Uterus (tissue), 4 donors: ENCODE measurements at places on chromosomes 7 and 10.

- no peak for DNase-seq
These were observed 311.3 kb downstream of the TCERG1L start for GRCh38 chr10:131000244-131000643.

DNA sequence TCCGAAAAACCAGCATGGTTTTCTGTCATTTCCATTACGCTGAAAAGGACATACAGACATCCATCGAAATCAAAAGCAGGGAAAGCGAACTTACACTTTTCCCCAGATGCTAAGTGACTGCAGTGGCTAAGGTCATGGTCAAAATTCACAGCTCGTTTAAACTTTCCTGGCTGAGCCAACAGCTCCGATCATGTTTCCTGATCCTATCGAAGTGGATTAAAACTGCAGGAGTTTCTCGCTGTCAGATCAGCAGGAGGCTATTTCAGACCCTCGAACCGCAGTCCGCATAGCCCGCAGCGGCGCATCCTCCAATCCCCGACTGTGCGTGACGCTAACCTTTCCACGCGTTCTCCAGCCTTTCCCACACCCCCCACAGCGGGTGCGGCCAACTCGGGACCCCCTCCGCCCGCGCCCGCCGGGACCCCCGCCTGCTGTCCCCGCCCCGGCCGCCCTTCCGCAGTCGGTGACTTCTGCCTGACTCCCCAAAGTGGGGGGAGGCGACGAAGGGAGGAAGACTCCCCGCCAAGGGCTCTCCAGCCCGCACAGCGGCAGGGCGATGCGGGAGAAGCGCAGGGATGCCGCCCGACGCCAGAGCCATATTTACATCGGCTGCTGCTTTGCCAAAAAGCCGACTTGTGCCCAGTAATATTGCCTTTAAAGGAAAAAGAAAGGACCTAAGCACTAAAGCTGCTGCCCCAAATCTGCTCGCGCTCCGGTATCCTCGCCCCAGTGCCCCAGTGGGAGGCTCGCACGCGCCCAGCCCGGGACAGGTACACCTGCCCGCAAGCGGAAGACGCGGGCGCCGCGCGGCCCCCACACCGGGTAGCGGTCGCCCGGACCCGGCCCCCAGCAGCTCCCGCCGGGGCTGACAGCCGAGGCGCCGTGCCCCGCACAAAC is 1.2 kb downstream of the PIP4K2A start:
- peak; percentile 21 for DNase-seq

DNA sequence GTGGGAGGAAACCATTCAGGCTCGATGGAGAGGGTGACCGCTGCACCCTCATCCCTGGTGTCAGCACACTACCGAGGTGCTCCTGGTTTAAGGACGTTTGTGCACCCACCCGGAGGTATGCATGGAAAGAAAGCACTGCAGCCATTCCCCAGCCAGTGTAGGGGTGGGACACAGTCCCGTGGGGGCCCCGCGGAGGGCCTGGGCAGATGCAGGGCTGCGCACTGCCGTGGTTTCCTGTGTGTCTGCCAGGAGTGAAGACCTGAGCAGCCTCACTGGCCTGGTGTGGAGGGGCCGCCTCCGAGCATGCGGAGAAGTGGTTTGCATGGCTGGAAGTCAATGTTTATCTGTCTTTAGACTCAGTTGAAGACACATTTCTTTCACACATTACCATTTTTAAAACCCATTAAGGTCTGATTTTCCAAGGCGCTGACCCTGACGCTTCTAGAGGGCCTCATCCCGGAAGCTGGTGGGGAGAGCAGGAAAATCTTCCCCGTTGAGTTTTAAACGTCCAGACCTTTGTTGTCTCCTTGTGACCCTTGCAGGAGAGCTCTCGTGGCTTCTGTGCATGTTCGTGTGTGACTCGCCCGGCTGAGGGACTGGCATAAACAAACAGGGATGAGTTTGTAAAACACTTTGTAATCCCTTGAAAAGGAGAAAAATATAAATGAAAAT is 188.1 kb downstream of the MGMT start:
- DNase-seq: no peak

GRCh38 chr10:26573674-26574073 is 123.8 kb upstream of the PDSS1 start:
- DNase-seq: no peak

DNA sequence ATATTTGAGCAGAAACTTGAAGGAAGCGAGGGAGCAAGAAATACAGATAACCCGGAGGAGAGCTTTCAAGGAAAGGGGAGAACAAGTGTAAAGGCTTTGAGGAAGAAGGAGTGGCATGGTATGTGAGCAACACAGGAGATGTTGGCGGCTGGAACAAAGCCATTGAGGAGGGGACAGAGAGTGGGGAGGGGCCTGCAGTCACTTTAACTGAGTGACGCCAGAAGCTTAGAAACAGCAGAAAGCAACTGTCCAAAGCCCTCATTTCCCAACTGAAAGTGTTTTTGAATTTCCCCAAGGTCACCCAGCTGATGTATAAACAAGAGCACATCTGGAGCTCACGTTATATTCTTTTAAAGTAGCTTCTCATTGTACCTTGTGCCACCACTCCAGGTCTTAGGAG is 19.1 kb downstream of the AUTS2 start:
- no peak for DNase-seq
